Hematopoietic multipotent progenitor cell treated with erythropoietin and hydrocortisone succinate and interleukin-3 and kit ligand, for 17 days (in vitro differentiated cells): ENCODE measurements at places on chromosomes 4 and X.

DNA sequence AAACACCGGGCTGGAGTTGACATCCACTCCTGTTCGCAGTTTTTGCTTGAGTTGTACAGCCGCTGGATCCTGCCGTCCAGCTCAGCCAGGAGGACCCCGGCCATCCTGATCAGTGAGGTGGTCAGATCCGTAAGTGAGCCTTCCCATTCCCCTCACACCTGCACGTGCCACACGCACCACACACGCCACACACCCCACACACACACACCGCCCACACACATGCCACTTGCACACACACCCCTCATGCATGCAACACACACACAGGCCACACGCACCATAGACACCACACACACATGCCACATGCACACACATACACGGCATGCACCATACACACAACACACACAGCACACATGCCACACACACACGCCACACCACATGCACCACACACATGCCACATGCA, 20.1 kb upstream of the MSANTD1 start:
- no peak for DNase-seq

GRCh38 chr4:84420608-84421007, 78.5 kb downstream of the NKX6-1 start:
- DNase-seq, result no peak

DNA sequence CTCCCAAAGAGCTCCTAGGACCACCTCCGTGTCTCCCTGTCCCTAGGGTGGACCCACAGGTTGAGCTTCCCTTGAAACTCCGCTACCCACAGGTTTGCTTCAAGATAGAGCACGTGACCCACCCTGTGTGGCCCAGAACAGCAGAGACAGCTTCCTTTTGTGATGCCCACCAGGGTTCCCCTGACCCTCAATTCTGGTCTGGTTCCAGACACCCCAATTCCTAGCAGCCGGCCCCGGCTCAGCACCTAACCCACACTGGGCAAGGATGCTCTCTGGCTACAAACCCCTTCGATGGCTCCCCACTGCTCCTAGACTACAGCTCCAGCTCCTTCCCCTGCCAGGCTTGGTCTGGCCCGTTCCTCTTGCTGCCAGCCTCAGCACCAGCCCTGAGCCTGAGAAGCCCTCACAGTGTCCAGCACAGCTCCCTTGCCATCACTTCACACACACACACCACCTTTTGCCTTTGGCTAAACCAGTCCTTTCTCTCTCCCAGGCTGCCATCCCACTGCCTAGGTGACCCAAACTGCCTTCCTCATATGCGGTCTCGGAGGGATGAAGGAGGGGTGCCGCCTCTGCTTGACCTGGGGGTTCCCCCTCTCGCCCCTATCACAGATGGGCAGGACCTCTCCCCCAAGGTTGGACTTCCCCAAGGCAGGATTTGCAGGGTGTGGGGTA, 6.2 kb downstream of the PNCK start:
- no peak for DNase-seq

DNA sequence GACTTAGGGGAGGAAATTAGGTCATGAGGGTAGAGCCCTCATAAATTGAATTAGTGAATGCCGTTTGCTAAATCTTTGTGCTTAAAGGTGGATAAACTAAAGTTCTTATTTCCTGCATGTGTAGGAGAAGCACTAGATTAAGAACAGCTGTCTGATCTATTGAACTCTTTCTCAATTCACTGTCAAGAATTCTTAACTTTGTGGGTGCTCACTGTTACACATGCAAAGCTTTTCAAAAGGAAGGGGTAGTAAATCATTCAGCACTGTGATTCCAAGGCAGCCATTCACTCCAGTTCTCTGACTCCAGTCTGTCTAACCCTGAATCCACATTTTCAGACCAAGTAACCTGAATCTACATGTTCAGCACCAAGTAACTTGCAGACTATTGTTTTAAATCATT, 1520.1 kb downstream of the PCDH18 start:
- no peak for DNase-seq

- no peak for DNase-seq
Measured at GRCh38 chr4:184284742-184285141, 67.1 kb upstream of the ENPP6 start.

DNA sequence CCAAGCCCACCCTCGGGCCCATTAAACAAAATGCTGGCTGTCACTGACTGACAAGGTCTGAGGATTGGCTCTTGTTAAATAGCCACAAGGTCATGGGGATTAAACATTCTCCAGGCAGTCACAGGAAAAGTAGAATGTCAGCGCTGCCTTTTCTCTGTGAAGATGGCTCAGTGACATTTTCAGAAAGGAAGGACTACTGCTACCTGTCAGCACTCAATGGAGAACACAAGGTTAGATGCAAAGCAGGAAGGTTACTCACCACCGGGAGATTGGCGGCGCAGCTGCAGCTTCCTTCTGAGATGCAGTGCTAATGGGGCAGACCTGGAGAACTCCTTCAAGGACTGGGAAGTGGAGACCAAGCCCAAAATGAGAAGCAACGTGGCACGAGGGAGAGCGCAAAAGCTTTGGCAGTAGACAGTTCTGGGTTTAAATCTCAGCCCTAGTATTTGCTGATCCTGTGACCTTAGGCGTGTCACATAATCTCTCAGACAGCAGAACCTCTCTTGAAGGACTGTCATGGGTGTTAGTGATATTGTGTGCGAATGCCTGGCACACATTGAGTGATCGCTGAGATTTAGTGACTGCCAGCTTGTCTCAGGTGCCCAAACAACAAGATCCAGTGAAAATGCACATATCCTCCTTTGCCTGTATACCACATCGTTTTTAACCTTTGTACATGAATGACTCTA, 213.1 kb upstream of the BOD1L1 start:
- DNase-seq, result no peak

- DNase-seq, result no peak
Measured at GRCh38 chr4:80156410-80156809, 40.9 kb upstream of the PRDM8 start.

DNA sequence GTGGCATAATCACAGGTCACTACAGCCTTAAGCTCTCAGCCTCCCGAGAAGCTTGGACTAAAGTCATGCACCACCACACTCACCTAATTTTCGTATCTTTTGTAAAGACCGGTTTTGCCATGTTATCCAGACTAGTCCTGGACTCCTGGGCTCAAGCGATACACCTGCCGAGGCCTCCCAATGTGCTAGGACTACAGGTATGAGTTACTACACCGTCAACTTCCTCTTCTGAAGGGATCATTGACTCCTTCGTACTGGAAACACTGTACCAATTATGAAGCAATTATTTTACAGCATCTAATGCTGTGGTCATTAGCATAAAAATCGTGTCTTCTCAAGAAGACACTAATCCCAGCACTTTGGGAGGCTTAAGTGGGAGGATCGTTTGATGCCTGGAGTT, 35.2 kb downstream of the PDS5A start:
- no peak for DNase-seq

DNA sequence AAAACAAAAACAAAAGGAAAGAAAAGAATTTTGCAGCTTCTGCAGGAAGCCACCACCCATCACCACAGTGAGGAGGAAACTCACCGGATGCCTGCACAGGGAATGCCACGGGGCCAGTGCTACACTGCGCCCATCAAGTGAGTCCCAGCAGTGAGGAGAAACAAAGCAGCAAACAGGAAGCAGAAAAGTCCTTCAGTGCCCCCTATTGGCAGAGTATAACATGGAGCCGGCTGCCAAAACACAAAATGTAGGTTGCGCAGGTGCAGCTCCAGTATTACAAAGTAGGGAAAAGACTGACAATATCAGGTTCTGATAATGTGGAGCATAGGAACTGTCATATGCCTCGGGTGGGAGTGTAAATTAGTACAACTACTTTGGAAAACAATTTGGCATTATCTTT, 23.3 kb upstream of the SCML2 start:
- DNase-seq, result peak; percentile 19

DNA sequence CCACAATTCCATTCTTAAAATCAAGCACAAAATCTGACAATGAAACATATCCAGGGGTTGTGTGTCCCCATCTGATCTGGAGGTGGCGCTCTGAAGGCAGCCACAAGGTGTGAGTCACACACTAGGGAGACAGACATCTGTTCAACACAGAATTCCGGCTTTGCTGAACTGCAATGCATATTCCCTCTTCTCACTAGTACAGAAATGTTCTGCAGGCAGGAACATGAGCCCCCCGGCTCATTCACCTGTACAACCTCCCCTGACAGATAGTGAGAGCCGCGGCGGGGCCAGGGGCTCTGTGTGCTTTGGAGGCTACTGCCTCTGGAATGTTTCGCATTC, 41.9 kb downstream of the WDR1 start:
- DNase-seq, result peak; percentile 11

- DNase-seq, result no peak
Measured at GRCh38 chr4:1297023-1297395, 7.3 kb downstream of the MAEA start.

DNA sequence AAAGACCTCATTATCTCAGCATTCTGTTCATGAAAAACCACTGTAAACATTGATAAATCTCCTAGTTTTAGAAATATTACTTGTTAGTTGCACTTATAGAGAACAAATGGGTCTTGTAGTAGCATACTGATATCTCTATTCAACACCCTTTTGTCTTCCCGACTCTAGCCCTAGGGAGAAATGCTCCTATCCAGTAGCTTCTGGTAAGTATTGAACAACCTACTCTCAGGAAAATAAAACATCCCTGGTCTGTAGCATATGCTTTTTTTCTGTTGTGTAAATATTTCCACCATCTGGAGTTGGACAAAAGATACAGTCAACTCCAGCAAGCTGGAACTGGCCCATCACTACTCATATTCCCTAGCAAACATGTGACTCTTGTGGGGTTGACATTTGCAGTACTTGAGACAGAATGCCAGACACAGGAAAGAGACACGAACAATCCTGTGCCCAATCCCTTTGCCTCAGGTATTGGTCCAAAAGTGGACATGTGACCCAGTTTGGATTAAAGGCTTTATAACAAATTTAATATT, 188.2 kb downstream of the GC start:
- DNase-seq, result no peak

- no peak for DNase-seq
Measured at GRCh38 chr4:113290666-113291065, 241.2 kb downstream of the ANK2 start.

DNA sequence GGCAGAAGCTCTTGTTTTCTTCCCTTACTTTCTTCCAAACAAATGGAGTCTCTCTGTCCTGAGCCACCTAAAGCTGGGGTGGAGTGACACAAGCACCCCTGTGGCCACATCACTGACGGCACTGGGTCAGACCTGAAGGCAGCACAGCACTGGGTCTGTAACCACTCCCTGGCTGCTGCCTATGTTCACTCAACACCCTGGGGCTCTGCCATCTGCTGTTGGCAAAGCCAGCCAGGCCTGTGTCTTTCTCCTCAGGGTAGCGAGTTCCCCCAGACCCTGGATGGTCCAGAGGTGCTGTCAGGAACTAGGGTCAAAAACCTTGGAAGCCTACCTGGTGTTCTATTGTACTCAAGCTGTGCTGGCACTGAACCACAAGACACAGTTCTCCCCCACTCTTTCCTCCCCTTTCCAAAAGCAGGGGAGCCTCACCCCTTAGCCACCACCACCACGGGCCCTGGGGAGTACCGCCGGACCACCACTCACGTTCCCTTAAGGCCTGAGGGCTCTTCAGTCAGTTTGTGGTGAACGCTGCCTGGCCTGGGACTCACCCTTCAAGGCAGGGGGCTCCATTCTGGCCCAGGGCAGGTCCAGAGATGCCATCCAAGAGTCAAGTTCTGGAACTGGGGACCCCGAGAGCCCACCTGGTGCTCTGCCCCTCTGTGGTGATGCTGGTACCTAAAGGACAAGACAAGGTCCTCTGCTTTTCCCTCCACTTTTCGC, 31.5 kb downstream of the TMEM271 start:
- DNase-seq, result no peak

GRCh38 chrX:8783097-8783713, 18.0 kb downstream of the FAM9A start:
- DNase-seq, result no peak

- DNase-seq, result no peak
Measured at GRCh38 chrX:155215443-155216178, 649 bp upstream of the VBP1 start.

DNA sequence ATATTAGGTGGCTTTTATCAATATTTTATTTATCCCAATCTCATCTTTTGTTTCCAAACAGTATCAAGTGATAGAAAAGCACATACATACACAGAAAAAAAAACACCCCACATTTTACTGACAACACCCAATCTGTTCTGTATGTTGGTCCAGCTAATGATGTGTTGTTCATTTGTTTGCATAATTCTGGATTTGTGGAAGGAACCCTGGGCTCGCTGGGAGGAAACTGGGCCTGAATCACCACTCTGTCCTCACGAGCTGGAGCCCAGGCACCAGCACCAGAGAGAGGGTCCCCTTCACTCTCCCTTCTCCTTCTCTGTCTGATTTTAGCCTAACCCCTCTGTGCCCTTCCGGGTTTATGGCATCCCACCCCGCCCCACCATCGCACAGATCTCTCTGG, 79.8 kb downstream of the PSAPL1 start:
- no peak for DNase-seq

DNA sequence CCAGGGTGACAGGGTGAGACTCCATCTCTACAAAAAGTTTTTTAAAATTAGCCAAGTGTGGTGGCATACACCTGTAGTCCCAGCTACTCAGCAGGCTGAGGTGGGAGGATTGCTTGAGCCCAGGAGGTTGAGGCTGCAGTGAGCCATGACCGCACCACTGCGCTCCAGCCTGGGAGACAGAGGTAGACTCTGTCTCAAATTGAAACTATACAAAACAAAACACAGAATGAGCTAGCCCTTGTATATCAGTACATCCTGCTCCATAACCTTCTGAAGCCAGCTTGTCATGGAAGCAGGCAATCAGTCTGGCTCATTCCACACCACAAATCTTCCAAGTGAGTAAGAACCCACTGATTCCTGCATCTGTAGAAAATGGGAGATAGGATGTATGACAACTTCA, 49.0 kb downstream of the CD99L2 start:
- DNase-seq, result no peak

GRCh38 chrX:115571712-115572111, 10.7 kb downstream of the PLS3 start:
- DNase-seq, result no peak

DNA sequence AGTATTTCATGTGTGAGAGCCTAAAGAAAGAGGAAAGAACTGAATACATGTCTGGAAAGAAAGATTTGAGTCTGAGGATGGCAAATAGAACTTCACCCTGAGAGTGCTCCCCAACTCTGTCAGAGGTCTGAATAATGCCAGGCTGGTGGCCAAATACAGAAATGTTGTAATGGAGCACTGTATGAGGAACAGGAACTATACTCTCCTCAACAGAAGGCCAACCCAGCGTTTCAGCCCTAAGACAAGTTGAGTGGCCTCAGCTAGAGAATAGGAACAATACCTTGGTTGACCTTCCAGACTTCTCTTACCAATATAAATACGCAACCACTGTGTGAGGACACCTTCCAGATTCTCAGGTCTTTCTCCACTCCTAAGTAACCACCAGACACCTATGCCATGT, 94.5 kb upstream of the STIM2 start:
- DNase-seq, result no peak

- DNase-seq, result no peak
Measured at GRCh38 chr4:815464-816146, 10.3 kb downstream of the CPLX1 start.

DNA sequence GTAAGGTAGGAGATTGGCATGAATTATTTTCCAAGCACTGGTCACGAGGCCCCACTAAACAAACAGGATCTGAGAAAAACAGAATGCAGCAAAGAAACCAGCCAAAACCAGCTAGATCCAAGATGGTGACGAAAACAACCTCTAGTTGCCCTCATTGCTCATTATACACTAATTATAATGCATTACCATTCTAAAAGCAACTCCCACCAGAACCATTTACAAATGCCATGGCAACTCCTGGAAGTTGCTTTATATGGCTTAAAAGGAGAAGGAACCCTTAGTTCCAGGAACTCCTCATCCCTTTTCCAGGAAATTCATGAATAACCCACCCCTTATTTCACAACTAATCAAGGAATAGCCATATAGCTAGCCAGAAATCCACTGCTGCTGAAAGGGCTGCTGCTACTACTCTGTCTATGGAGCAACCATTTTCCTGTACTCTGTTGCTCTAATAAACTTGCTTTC, 69.3 kb downstream of the ABCB7 start:
- no peak for DNase-seq
